HT-29 (cell line): ENCODE measurements at places on chromosomes 6 and 20. TPM values are rescaled to one million over a fixed set of nuclear protein-coding genes. Genes with fewer than 3 reads are reported as not detected.

GRCh38 chr6:108622641-108623298, 62.1 kb downstream of the FOXO3 start:
- DNase-seq = no peak

- DNase-seq = no peak
These were observed 15.3 kb upstream of the COL12A1 start for GRCh38 chr6:75221116-75221515.

- no peak for DNase-seq
These were observed 1.1 kb upstream of the TREML1 start for GRCh38 chr6:41155132-41155805.

DNA sequence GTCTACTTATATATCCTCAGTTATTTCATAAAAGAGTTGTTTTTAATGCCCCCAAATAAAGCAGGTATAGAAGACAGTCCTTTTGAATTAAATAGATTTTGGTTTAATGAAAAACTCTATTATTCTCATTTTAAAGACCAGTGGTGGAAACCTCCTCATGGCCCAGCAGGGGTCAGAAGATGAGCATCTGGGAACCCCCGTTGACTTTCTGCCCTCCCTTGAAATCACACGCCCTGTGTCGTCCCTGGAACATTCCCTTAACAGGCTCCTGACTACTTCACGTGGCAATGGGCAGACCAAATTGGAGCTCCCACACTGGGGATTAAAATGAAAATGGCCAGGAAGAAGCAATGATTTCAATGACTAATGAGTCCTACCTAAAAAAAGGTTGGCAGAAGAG, 220.9 kb downstream of the KIF16B start:
- no peak for DNase-seq

GRCh38 chr20:1422753-1423152, 29.9 kb upstream of the FKBP1A start:
- no peak for DNase-seq

DNA sequence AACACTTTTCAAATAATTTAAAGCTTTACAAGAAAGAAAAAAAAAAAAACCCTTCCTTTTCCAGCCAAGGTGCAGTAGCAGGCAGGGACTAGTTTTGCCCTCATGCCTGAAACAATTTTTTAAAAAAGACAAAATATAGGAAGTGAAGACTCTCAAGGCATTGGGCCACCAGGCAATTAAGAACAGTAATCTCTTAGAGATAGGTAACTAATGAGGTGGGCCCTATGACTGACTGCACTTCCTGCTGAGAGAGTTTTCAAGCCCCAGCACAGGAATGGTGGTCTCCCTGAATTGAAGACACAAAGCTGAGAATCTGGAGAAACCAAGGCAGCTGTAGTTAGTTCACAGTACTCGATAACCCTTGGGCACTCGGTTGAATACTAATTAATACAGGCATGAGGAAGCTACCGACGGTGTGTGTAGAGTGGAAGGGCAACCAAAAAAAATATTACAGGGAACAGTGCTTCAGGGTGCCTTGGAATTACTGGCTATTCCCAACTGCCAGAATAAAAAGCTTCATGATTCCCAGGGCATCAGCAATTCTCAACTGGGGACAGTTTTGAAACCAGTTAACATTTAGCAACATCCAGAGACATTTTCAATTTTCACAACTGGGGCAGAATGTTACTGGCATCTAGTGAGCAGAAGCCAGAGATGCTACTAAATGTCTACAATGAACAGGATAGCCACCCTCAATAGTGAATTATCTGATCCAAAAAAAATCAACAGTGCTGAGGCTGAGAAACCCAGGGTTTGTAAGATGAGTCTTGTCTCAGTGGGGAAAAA, 36.0 kb upstream of the PLN start:
- DNase-seq = no peak

GRCh38 chr6:35128042-35128441, 13.1 kb downstream of the TCP11 start:
- DNase-seq = no peak

DNA sequence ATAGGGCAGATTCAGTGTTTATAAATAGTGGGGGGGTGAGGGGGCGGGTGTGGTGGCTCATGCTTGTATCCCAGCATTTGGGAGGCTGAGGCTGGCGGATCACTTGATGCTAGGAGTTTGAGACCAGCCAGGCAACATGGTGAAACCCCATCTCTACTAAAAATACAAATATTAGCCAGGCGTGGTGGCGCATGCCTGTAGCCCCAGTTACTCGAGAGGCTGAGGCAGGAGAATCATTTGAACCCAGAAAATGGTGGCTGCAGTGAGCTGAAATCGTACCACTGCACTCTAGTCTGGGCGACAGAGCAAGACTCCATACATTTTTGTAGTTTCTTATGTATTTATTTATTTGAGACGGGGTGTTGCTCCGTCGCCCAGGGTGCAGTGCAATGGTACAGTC, 109.0 kb upstream of the ZNF217 start:
- DNase-seq = no peak

DNA sequence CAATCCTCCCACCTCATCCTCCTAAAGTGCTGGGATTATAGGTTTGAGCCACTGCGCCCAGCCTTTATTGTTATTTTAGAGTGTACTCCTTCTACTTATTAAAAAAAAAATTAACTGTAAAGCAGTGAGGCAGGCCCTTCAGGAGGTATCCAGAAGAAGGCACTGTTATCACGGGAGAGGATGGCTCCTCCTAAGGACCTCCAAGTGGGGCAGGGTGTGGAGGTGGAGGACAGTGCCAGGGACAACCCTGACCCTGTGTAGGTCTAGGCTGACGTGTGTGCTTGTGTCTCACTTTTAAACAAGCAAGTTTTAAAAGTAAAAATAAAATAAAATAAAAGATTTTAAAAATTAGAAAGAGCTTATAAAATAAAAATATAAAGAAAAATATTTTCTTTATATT, 23.7 kb upstream of the TAF4 start:
- no peak for DNase-seq

DNA sequence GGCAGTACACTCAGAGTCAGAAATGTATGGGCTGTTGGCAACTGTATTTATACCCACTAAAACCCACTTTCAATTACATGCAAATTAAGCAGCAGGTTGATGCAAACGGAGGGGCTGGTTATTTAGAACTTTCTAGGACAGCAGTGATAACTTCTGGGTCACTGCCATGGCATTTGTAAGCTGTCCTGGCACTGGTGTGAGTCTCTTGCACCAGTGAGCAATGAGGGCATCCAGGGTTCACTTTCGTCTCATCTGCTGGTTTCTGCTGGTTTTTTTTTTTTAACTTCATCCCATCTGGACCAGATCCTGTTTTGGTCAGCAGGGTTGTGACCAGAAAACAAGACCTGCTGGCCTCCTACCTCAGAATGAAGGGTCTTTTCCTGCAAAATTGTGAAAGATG, 49.2 kb downstream of the CDH26 start:
- no peak for DNase-seq

GRCh38 chr6:24916496-24916895, 19.3 kb downstream of the RIPOR2 start:
- no peak for DNase-seq

The SLC22A3 gene
- 2.9 and 3.1 TPM in 2 replicates for total RNA-seq

The HEY2 gene
- 0.08 TPM in 1 of 2 replicates, not detected in the other for total RNA-seq

The ATP5F1E gene
- total RNA-seq = 45.1 and 47.4 TPM in 2 replicates

The COL19A1 gene
- not detected in 2 replicates for total RNA-seq

The CPXM1 gene
- total RNA-seq = not detected in 2 replicates
